ENCODE measurements at places on chromosomes 2 and 18.

DNA sequence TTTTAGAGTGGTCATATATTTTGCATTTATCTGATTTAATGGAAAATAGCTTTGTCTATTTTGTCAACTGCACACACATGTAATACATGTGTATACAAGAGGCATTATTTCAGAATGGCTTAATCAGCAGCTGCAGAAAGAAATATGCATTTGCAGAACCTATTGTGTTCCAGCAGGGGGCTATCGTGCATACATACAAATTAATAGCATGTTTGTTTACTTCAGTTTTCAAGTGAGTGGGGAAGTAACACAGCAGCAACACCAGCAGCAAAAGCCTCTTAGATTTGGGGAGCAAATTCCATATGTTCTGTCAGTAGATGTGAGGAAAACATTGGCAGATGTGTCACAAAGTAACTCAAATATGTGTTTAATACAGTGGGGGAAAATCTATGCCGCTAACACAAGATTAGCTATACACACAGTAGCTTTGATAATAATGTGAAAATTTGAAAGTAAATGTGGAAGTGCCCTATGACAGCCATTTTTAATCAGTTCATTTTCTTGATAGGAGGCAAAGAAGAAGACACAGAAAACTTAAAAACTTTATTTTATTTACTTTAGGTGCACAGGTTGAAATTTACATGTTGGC is 218.1 kb downstream of the WDR7 start:
- no peak for DNase-seq

DNA sequence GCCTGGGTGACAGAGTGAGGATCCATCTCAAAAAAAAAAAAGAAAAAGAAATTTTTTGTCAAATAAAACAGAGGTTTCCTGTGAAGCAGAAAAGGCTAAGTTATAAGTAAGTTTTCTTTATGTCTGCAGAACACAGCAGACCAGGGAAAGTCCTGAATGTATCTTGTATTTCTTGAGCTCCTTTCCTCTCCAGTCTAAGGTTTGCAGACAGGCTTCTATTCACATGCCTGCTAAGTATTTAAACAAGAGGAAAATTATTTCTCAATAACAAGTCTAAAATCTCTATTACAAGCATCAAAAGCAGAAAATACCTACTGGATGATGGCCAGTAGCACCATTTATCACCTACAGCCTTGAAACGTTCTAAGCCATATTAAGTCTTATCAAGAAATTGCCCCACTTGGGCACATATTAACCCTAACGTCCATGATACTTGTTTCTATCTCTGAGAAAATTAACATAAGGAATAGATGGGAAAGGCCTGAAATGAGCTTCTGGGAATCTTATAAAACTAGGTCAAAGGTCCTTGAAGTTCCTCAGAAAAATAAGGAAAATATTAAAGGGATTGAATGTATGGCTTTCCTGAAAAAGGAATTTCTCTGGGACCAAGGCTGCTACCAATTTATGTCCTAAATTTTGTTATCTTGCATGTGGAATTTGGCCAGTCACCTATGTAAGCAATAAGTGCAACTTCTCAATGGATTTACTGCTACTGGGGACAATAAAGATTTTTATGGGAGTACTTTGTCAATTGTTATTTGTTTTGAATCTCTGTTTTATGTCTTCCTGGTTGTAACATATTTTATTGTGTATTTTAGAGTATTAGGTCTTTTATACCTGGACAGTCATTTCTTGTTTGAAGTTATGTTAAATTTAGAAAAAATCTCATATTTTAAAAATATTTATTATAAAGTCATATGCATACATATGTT is 3.0 kb upstream of the REG1A start:
- DNase-seq, result no peak

GRCh38 chr2:147538088-147538487 is 306.7 kb upstream of the ACVR2A start:
- DNase-seq, result no peak

- no peak for DNase-seq
These were observed 21.2 kb downstream of the WDFY1 start for GRCh38 chr2:223923976-223924375.

- DNase-seq, result no peak
These were observed 49.9 kb downstream of the IMPA2 start for GRCh38 chr18:12031181-12031580.

DNA sequence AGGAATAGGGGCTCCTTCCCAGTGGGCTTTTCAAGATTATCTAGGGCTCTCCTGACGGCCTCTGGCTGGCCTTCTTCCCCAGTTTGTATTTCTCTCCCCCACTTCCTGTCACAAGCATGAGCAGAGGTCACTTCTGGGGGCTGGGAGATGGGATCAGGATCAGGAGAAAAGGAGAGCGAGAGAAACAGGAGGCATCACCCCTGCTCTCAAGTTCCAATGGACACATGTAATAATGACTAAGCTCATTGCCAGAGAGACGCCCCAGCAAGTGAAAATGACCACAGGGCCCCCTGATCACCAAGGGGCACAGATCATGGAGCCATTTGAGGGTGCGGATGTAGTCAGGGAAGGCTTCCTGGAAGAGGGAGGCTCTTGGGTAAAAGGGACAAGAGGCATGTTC is 92.1 kb downstream of the SMAD7 start:
- no peak for DNase-seq

DNA sequence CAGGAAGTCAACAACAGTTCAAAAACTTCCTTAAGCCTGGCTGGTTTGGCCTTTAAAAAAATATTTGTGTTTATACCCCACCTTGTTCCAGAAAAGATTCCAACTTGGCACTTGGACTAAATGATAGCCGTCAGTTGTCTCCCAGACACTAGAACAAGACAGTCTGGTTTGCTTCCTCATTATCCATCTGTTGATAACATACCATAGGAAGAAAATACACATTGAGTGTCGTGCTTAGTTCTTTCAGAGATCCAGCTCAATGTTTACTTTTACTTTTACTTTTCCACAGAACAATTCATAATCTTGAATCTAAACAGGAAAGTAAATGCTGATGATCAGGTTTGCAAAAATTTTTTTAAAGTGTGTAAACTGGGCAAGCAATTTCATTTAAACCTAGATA is 2.4 kb upstream of the VPS54 start:
- no peak for DNase-seq

DNA sequence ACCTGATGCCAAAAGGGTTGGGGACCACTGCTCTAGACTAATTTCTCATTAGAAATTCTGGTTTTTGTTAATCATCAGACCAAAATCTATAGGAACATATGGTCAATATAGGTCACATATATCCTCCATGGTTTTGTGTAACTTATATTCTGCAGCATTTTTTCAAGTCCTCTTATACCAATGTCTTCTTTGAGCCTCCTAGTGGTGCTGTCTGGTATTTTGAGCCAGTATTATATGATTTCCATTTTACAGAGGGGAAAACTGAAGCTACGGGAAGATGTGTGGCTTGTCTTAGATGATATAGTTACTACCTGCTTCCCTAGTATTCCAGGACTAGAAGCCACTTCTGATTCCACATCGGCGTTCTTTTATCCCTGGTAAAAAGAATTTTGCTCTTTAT is 13.8 kb downstream of the MAPK4 start:
- no peak for DNase-seq

DNA sequence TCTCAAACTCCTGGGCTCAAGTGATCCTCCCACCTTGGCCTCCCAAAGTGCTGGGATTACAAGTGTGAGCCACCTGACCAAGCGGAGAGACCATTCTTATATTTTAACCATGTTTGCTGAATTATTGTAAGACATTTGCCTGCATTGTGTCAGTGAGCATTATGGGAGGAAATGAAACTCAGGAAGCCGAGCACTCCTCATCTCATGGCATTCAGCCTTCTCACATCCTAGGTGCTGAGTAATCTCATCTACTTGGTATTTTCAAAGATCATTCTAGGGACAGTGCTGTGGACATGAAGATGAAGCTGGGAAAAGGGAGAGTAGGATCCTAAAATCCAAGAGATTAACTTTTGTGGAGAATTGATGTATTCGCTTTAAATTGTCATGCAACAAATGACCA is 66.1 kb downstream of the NAPG start:
- DNase-seq, result no peak

DNA sequence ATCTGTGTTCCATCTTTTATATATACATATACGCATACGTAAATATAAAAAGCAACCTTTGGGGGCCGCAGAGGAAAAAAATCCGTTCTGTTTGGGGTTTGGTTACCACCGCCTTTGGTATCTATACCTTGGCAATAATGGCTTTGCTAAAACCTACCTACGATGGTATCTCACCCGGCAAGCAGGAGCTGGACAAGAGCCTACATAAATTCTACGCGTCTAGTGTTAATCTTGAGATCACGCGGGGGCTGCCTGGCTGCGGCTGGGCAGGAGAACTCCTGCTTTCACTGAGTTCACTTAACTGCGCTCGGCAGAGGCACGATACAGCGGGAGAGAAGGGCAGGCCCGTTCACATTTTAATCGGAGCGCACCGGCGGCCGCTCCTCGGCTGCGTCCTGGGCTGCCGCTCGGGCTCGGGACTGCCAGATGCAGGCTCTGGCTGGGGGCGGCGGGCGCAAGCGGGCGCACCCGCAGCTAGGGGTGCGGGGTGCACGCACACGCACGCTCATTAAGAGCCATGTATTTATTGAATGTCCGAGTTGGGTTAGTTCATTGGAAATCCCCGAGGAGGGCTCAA is 1.7 kb upstream of the POU3F3 start:
- no peak for DNase-seq

- no peak for DNase-seq
These were observed 2.3 kb upstream of the KCNG2 start for GRCh38 chr18:79795446-79795845.

GRCh38 chr2:129319422-129319717 is 660.1 kb upstream of the RAB6C start:
- no peak for DNase-seq

- no peak for DNase-seq
These were observed 5.0 kb upstream of the IL1RN start for GRCh38 chr2:113122364-113122763.

GRCh38 chr2:168289880-168290279 is 42.5 kb upstream of the STK39 start:
- DNase-seq, result no peak

DNA sequence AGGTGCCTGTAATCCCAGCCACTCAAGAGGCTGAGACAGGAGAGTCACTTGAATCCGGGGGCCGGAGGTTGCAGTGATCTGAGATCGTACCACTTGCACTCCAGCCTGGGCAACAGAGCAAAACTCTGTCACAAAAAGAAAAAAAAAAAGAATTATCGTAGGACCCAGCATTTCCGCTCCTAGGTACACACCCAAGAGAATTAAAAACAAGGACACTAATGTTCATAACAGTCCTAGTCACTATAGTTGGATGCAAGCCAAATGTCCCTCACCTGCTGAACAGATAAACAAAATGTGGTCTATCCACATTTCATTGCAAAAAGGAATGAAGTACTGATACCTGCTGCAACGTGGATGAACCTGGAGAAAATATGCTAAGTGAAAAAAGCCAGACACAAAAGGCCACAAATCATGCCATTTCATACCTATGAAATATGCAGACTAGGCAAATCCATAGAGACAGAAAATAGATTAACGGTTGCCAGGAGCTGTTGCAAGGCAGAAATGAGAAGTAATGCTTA is 21.2 kb downstream of the ADRA2B start:
- no peak for DNase-seq

- DNase-seq, result no peak
These were observed 938.9 kb downstream of the CPS1 start for GRCh38 chr2:211495339-211495738.

DNA sequence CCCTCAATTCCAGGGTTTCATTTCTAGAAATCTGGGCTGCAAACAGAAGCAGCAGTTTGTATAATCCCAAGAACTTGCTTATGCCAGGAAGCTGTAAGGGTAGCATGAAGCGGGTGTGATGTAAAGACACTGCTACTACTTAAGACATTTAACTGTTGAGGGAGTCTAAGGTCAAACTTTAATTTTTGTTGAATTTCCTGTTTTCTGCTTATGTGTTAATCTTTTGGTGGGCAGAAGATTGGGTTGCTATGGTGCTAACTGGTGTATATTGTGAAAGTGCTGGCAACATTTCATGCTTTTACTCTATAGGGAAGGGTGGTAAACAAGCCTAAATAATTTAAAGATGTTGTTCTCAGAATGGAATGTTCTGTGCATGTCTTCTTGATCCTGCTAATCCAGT is 2.7 kb downstream of the NCOA1 start:
- no peak for DNase-seq

DNA sequence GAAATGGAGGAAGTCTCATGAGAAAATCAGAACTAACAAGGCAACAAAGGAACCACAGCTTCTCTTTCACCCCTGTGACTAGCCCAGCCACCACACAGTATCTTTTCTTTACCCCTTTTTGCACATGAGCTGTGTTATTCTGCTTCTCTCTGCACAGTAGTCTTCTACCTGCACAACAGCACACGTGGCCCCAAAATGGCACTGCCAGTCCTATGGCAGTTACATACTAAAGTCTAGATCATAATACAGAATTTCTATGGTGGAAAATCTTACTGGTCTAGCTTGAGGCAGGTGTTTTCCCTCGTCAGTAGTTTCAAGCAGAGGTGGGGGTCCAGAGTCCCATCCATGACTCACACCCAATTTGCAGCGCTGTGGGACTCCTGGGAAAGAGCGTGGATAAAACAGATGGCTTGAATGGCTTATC is 177.7 kb downstream of the DIS3L2 start:
- DNase-seq, result no peak

- DNase-seq, result no peak
These were observed 494.8 kb downstream of the RIT2 start for GRCh38 chr18:42620657-42621056.

DNA sequence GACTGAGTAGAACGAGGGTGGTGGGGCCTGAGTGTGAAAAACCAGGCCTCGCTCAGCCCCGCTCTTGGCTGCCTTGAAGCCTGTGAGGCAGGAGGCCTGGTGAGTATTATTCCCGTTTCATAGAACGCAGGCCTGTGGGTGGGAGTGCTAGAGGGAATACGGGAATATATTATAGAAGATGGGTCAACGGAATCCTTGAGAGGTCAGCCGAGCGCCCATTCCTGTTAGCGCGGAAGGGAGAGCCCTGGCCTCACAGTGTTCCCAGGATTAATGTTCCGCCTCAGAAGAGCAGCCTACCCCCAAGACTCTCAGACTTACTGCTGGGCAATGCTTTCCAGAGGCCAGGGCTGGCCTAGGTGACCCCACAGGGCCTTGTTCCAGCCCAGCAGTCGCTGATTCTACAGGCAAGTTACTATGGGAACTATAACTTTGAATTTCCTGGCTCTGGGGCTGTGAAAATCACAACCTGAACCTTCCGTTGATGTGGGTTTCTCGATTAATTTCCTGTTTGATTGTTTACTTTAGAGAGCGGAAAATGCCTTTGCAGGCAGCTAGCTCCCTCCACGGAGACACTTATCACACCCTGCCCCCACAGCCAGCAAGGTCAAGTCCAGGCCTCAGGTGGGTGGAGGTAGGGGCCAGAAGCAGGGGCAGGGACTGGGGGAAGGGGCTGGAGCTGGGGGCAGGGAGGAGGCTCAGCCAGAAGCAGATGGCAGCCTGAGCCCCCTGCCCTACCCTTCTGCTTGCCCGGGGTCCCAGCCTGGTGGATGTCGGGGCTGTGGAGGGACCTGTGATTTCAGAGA is 108.3 kb downstream of the SMAD7 start:
- peak; percentile 27 for DNase-seq

GRCh38 chr18:73733806-73734314 is 413.8 kb downstream of the FBXO15 start:
- DNase-seq, result no peak

GRCh38 chr2:150047620-150048222 is 439.7 kb downstream of the RND3 start:
- DNase-seq, result no peak

All from CD4-positive, alpha-beta T cell (primary cell).